ENCODE measurements at places on chromosomes 16 and 17.

DNA sequence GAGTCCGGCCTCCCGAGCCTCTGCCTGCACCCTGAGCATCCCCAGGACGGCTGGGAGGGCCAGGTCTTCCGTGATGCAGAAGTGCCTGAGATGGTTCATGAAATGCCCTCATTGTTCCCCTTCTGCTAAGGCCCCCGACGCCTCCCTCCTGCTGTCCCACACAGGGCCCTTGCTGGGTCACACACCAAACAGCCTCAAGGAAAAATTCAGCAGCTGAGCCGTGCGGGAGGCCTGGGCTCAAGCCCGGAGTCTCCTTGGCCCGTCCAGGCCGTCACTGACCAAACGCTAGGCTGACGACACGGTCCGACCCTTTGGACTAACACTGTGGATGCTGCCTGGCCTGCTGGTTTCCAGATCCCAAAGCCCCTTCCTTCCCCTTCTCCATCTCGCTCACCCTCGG, 90.2 kb downstream of the RTN4RL1 start:
- DNase-seq = no peak

DNA sequence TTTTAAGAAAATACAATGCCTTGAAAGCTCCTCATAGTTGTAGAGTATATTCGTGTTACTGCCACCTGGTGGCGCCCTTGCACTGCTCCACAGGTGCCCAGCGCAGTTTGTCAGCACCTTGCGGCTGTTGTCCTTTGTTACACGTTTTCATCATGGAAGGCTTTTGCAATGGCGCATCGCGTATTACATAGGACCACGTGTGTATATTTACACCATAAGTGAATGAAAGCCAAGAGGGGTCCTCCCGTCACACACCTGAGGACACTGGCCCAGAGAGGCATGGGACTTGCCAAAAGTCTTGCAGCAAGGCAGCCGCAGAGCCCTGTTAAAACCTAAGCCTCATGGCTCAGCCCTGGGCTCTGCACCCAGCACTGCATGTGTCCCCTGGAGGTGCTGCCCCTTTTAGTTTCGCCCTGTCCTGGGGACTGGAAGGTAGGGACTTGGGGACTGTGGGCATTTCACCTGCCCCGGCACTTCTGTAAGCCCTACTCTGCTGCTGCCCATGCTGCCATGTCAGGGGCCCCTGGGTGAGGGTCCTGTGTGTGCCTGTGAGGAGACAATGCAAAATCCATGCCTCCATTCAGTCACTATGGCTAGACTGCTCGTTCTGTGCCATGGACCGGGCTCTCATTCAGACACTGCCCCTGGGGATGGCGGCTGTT, 24.3 kb downstream of the POLR3E start:
- peak; percentile 66 for DNase-seq

GRCh38 chr17:41617698-41618097, 5.1 kb upstream of the KRT16 start:
- DNase-seq = no peak

- no peak for DNase-seq
Observed at GRCh38 chr17:60155427-60155814, 5.6 kb downstream of the CA4 start.

DNA sequence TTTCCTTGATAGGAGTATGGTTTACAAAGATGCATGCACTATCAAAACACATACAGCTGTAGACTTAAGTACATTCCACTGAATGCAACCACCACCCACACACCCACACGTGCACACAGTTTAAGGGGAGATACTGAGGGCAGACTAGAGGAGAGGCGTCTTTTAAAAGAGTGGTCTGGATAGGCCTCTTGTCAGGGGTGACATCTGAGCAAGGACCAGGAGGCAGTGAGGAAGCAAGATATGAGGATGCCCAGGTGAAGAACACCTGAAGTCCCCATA, 12.6 kb downstream of the MPHOSPH6 start:
- DNase-seq = no peak

Data from stimulated activated naive CD8-positive, alpha-beta T cell treated with anti-CD3 and anti-CD28 coated beads, Interleukin-15, Interleukin-2, amounts not matched to agents 100 U/mL and 50 U/mL, for 24 hours (primary cell).